Activated CD8-positive, alpha-beta T cell treated with anti-CD3 and anti-CD28 coated beads for 36 hours (primary cell): ENCODE measurements at places on chromosomes 7 and 10.

DNA sequence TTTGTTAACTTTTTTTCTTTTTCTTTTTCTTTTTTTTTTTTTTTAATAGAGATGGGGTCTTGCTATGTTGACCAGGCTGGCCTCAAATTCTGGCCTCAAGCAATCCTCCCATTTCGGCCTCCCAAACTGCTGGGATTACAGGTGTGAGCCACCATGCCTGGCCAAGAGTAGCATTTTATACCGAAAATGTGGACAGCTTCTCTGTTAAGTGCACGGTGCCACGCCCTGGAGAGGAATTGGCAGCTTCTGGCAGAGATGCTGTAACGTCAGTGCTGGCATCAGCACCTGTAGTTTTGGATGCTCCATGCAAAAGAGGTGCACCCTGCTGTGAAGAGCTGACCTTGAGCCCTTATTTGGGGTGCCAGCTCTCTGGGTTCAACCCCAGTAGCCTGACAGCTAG, 18.2 kb downstream of the IL15RA start:
- DNase-seq = no peak

GRCh38 chr10:113305871-113306270, 247.0 kb upstream of the HABP2 start:
- DNase-seq = no peak

DNA sequence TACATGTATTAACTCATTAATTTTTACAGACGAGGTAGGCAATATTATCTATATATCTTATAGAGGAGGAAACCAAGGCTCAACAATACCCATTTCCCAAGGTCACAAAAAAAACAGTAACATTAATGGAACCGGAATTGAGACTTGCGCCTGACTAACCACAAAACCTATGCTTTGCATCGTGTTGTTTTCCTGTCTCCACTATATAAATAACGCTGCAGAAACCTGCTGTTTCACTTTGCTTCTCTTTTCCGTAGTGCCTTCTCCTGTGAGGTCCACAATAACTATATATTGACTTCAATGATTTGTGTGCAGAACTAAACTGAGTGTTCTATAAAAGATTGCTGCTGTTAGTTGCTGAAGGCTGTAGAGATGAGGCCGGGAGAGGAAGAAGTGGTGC, 97.7 kb upstream of the RPA3 start:
- DNase-seq = no peak

GRCh38 chr10:129472696-129473555, 5.9 kb downstream of the MGMT start:
- DNase-seq = no peak

DNA sequence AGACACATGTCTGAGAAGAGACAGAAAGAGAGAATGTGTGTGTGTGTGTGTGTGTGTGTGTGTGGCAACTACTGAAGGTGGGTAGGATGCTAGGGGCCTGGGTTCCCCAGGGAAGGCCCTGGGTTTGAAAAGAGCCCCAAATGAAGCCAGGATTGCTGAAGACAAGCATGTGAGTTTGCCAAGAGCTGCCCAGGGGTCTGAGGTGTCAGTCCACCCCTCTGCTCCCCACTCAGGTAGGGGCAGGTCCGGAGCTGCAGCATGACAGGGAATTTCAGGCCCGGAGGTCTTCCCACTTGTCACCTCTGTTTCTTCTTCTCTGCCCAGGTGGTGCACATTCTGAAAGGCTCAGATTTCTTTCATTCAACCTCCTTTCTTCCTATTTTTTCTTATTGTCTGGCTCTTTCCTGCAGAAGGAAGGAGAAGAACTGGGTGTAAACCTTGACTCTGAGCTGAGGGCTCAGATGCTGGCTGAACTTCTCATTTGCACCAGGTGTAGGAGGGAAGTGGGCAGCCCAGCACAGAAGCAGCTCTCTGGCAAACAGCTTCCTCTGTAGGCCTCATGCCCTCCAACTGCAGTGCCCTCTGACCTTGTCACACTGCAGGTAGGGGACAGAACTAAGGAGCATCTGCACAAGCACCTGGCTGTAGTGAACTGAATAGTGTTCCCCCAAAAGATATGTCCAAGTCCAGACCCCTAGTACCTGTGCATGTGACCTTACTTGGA, 79.6 kb upstream of the LRRC4 start:
- no peak for DNase-seq

- no peak for DNase-seq
Measured at GRCh38 chr10:51522858-51523257, 176.5 kb downstream of the CSTF2T start.

DNA sequence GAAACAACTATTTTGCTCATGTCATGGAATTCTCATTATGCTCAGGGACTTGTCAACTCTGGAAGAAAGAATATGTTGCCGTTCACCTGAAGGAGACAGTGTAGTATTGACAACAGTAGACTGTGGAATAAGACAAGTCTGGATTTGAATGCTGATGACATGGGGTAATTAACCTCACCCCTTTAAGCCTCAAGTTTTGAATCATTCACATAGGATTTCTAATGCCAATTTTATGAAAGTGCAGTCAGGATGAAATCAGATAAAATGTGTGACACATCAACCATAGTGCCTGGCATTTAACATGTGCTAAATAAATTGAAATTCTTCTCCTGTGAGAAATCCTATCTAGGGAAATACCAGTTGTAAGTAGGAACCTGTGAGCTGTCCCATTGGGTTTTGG, 305.8 kb downstream of the KIF20B start:
- DNase-seq = no peak

DNA sequence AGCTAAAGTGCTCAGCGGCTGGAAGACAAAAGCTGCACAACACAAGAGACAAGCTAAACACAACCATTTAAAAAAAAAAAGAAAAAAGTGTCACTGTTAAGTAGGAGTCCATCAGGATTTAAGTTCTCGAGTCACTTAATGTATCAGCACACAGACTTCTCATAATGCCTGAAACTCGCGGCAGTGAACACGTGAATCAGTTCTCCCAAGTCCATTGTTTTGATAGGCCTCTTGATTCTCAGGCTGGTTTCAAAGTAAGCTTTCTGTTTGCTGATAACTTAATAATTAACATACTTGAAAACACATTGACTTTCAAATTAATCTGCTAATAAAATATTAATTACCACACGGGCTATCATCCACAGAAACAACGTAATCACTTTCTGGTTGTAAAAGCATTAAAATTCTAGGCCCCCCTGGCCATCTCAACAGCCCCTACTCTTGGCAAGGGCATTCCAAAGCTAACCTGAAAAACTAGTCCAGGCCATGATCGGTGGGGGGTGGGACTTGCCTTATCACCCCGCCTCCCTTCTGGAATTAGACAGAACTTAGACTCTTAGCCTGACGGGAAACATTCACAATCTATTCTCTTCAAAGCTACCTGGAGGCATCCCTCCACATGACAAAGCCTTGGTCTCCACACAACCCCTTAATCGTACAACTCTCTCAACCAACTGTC, 129.0 kb downstream of the DIP2C start:
- no peak for DNase-seq

GRCh38 chr7:27053153-27053552, 42.6 kb downstream of the HOXA1 start:
- no peak for DNase-seq

GRCh38 chr10:49407552-49408137, 11.8 kb upstream of the DRGX start:
- peak; percentile 84 for DNase-seq

GRCh38 chr10:17479822-17480221, 25.4 kb upstream of the ST8SIA6 start:
- peak; percentile 15 for DNase-seq

DNA sequence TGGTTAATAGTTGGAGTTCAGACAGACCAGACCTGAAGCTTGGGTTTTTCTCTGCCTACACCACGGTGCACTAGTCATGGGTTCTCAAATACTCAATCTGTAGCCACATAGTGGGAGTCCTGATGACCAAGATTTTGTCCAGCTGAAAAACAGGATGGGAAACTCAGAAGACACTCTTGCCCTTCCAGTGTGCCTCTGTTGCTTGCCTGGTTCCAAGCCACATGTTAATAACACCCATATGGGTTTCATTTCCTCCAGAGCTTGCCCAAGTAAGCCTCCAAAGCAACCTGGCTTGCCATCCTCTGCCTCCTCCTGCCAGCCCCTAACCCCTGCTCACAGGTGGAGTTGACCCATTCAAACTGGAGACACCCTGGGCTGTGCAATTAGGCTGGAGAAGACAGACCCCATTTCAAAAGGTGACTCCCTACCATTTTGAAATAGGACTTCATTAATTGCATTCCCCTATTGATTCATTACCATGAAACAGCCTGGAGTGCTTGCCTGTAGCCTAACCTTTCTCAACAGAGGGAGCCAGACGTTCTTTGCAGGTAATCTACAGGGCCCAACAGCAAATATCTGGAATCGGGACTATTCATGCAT, 108.0 kb upstream of the HABP2 start:
- DNase-seq = no peak

DNA sequence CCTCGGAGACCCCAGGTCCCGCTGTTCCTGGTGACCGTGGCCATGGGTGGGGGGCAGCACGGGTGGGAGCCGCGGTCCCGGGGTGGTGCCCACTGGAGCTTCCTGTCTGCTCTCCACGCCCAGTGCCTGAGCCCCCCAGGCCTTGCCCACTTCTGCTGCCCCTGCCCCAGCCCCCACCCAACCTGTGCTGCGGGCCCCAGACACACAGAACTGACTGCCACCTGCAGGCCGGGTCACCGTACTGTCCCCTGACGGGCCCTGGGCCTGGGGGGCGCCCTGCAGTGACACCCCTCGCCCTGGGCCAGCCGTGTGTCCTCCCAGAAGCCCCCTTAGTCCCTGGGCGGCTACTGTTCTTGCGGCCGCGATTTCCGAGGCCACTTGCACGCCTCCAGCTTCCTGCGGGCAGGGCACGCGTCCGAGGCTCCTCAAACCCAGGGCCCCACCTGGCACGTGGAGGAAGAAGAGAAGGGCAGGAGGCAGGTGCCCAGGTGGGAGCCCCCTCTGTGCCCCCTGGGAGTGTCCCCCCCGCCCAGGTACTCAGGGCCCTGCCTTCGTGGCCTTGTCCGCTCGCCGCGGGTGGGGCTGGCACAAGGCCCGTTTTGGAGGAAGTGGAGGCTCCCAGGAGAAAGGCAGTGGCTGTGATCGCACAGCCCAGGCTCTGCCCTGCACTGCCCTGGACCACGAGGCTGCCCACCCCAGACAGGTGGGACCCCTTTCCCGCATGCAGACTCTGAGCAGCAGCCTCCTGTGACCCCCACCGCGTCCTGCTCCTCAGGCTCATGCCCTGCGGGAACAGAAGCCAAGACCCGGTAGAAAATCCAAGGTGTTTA, 10.4 kb downstream of the TMEM184A start:
- DNase-seq = no peak

GRCh38 chr10:118035354-118036005, 11.3 kb downstream of the RAB11FIP2 start:
- no peak for DNase-seq

DNA sequence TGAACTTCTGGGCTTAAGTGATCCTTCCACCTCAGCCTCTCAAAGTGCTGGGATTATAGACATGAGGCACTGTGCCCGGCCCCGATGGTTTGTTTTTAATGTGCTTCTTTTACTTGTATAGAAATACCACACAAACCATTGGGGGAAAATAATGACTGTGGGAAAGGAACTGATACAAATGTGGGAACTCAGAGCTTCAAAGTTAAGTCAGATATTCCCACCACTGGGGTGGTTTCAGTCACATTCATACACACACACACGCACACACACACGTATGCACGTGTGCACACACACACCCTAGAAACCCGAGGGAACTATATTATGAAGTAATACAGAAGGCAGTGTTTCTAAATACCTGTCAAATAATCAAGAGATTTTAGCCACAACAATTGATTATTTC, 17.0 kb downstream of the CPA4 start:
- no peak for DNase-seq

DNA sequence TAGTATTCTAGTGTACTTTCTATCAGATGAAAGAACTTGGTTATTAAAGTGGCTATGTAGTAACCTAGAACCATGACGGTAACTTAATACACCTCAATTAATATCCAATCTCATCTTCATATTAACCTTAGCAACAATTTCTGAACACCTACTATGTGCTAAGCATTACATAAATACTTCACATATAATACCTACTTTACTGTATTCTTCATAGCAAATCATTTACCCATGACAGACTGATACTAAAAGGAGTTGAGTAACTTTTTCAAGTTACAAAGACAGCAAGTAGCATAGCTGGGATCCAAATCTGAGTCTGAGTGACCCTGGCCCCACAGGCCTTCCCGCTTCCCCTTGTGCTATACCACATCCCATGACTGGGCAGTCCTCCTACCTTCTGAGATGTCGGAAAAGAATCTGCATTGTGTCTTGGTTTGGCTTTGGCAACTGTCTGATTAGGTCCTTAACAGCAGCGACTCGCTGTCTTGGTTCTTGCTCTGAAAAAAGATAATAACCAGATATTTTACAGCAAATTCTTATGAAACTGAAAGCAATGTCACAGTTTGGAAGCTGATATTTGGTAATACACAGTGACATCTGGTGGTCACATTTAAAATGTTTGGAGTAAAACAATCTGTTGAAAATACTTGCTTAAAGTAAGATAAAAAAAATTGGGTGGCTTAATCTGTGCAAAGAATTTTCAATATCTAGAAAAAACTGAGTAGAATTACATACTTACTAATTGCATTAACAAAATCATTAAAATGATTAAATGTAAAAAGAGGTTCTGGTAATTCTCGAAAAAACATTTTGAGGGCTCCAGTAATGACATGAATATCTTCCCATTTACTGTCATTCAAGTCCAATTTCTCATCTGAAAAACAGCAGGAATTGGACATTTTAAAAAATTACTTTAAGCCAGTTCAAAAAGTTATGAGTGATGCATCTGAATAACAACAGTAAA, 120.1 kb downstream of the ARHGAP12 start:
- peak; percentile 20 for DNase-seq

DNA sequence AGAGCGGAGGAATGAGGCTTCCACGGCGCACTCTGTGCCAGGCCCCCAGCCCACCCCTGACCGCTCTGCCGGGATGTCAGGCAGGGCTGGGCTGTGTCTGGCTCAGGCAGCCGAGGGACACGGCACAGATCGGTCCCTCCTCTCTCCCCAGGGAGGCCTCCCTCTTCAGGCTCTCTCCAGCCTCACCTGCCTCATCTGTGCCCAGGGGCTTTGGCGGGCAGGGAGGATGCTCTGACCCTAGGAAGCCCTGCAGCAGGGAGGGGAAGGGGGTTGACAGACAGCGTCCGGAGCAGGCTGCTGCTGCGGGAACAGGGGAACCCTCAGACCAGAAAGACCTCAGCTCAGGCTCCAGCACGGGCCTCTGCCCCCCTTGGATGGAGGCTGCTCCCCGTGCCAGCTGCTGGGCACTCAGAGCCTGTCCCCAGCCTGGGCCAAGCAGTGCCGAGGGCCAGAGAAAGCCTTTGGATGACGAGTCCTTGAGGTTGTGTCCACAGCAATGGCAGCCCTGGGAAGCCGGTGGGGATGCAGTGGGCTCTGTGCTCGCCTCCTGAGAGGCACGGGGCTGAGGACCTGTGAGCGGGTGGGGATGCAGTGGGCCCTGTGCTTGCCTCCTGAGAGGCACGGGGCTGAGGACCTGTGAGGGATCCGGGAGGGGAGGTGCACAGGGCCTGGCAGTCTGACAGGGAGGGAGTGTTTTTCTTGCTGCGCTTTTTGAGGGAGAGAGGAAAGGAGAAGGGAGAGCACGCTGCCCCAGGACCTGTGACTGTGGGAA, 66.9 kb downstream of the FOXL3 start:
- DNase-seq = no peak

GRCh38 chr10:132176623-132177500, 9.9 kb upstream of the DPYSL4 start:
- no peak for DNase-seq

GRCh38 chr7:149238051-149238450, 1.4 kb upstream of the ZNF212 start:
- no peak for DNase-seq
